ENCODE measurements at places on chromosomes 12 and 14.

DNA sequence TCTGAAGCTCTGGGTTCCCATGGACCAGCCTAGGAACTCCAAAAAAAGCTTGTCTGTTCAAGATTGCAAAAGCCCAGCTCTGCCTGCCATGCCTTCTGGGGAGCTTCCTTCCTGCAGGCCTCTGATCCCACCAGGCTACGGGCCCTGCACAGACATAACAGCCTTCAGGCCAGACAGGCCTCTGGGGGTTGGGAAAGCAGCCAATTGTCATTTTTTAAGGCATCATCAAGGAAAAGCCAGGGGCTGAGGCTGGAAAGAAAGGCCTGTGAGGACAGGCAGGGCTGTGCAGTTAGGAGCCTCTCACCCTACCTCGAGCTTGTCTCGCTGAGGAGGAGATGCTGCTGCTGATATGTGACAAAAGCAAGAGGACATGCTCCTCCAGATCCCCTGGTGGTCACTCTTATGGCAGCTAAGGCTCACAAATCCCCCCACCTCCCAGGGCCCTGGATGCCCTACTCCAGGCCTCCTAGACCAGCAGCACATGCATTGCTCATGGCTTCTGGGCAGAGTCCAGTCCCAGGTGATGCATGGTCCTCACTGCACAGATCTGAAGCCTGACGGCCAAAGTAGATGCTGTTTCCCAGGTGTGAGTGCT lies 2.9 kb downstream of the TMEM229B start:
- H3K36me3 ChIP-seq, result no peaks in the 10 kb centered on the region
- no peaks in the 10 kb centered on the region for H3K4me1 ChIP-seq
- H3K4me3 ChIP-seq, result no peak overlapping the region

DNA sequence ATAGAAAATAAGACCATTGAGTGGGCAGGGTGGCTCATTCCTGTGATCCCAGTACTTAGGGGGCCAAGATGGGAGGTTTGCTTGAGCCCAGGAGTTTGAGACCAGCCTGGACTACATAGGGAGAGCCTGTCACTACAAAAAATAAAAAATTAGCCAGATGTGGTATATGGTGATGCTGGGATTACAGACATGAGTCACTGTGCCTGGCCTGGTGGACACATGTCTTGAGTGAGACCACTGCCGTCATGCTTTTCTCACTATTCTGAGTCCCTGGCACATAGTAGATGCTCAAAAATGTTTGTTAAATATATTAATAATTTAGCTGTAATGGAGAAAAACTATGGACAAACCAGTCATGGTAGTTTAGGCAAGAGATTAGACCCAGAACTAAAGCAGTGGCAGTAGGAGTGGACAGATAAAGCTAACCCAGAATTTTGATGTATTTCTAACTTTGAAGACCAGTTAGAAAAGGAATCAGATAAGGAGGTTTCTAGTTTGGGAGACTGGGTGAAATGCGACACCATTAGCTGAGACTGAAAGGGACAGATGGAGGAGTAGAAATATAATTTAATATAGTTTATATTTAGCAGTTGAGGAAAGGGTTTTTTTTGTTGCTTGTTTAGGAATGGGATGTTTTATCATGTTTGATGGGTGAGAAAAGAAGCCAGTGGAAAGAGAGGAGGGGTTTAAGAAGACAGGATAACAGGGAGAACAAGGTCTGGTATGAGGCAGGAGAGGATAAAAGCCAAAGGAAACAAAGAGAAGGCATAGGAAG lies 7.4 kb upstream of the PTGES3 start:
- H3K4me1 ChIP-seq, result peaks cover 2% of the 10 kb centered on the region
- H3K4me3 ChIP-seq, result no peak overlapping the region
- no peak overlapping the region for H3K27ac ChIP-seq
- no peaks in the 10 kb centered on the region for H3K27me3 ChIP-seq
- no peaks in the 10 kb centered on the region for H3K36me3 ChIP-seq

DNA sequence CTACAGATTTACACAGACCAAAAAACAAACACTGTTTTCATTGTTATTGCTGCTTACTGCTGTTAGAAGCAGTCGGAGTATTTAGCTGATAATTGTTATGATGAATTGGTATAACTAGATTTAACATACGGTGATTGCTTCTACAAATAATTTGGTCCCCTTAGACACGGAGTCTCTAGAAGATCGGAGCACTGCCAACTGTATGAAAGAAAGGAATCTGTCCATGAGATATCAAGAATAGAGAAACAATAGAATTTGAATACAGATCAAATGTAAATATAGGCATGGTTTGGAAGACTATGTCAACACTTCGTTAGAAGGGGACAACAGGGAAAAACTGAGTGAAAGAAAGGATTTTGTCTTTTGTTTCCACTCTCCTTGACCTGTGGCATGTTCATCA lies 110.9 kb downstream of the PPP2R5E start:
- H3K4me3 ChIP-seq, result no peak overlapping the region
- no peak overlapping the region for H3K27ac ChIP-seq
- no peaks in the 10 kb centered on the region for H3K27me3 ChIP-seq

DNA sequence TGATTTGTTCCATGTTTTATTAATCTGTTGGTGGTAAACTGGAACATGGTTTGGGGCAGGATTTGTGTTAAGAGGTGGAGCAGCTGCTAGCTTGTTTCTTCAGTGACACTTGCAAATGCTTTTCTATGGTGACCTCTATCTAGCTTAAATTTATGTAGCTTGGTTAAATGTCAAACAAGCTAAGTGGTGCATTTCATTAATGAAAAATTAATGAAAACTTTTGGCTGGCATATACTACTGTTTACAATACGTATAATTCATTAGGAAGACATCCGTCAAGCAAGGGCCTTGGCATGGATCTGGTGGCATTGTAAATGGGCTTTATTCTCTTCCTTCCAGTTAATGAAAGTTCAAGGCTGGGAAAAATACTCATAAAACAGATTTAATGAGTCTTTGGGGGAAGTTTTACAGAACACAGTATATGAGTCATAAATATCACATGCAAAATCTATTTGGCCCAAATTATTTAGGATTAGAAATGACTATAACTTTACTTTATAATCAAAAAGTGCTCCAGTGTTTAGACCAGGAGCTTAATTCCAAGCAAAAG lies 807.7 kb upstream of the SEL1L start:
- no peaks in the 10 kb centered on the region for H3K4me1 ChIP-seq
- H3K36me3 ChIP-seq, result no peaks in the 10 kb centered on the region
- H3K27ac ChIP-seq, result no peak overlapping the region
- DNase-seq, result no peak

DNA sequence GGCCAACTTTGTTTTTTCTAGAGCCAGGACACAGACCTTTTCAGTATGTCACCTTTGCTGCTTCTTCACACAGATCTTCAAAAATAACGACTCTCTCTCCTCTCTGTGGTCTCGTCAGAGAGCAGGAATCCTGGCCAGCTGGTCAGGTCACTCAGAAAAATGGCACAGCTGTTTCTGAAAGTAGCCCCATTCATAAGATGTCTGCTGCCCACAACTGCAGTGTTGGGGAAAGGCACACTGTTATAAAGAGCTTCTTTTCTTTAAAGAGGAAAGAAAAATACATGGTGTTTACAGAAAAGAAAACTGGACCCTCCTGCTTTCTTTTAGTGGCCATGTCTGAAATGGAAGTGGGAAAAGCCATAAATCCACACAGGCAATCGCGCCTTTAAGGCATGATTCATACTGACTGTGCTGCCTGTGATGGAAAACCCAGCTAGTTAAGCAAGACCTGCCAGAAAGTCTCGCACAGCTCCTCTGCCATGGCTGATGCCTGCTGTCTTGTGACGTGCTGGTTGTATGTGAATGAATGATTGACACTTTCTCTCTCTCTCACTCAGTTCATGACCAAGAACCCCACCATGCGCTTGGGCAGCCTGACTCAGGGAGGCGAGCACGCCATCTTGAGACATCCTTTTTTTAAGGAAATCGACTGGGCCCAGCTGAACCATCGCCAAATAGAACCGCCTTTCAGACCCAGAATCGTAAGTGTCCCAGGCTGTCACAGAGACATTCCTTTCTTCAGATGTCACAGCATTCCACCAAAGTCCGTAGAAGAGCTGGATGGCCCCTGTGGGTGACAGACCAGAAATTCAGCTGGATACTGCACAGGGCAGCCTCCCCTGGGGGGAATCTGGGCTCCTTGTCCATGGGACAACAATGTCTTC lies 147.9 kb upstream of the HIF1A start:
- DNase-seq, result no peak
- no peak overlapping the region for H3K27ac ChIP-seq
- no peak overlapping the region for H3K4me3 ChIP-seq
- no peaks in the 10 kb centered on the region for H3K4me1 ChIP-seq

GRCh38 chr14:99554757-99555531 lies 49.1 kb downstream of the CCDC85C start:
- H3K27me3 ChIP-seq, result no peaks in the 10 kb centered on the region
- no peaks in the 10 kb centered on the region for H3K36me3 ChIP-seq
- H3K4me1 ChIP-seq, result 0 out of 2 replicates have a peak, but pooled peaks cover under 1% of the 10 kb centered on the region
- no peak overlapping the region for H3K4me3 ChIP-seq
- no peak for DNase-seq
